ENCODE measurements at places on chromosomes 7 and 10.

GRCh38 chr10:21750424-21750823 is 216.4 kb downstream of the MLLT10 start:
- no peak for DNase-seq

DNA sequence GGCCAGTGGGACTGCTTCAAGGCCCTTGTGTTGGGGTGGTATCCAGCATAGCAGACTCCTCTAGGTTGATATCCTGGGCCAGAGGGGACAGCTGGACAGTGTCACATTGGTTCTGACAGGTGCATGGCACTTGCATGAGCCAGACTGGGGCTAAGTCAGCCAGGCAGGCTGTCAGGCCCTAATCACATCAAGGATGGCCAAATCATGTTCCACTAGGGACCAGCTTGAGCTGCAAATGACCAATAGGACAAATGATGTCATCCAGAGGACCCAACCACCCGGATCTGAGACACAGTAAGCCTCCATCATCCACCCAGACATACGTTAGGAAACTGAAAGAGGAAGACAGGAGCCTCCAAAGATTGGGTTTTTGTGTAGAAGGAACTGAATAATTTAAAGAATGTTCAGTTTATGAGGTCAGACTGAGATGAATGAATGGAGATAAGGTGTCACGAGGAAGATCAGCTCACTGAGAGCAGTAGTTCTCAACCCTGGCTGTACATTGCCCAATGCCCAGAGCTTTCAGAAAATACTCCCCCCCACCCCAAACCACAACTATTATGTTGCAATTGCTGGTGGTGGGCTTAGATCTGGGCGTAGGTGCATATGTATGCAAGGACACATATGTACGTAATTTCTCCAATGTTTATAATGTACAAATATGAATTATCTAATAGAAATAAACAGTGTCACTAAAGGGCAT is 75.2 kb upstream of the INHBA start:
- DNase-seq: no peak

- DNase-seq: no peak
These were observed 64.6 kb downstream of the EBF3 start for GRCh38 chr10:129899276-129900130.

DNA sequence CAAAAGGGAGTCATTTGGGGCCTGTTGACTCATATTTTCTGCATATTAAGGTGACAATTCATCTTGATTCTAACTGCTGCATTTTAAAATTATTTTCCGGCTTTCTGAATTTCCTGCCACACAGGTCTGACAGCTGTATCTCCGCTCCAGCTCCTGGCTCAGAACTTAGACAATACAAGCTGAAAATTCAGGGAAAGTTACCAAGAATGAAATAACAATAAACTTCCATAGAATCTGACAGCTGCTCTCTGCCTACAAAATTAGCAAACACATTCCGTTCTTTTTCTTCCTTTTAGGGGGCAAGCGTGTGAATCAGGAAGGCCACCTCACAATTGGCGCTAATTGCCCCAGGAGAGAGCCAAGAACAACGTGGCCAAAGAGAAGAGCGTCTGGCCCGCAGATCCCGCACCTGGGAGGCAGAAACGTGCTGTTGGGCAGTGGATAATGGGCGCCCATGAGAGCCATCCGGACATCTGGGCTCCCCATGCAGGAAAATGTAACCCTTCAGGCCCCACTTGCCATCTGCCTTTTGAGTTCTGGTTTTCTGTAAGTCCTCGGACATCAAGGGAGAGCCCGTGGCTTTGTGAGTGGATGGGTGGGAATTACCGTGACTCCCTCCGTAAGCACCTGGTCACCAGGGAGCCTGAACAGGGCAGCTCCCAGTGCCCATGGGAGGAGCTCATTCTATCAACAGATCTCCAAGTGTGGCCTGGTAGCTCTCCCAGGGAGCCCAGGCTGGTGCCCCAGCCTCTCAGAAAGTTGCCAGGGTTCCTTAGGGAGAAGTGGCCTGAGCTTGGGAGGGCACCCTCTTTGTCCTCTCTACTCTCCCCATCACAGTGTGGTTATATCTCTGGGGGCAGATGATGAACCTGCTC is 5.0 kb downstream of the CLRN3 start:
- DNase-seq: no peak

- no peak for DNase-seq
These were observed 184.5 kb upstream of the BMPER start for GRCh38 chr7:33720870-33721269.

DNA sequence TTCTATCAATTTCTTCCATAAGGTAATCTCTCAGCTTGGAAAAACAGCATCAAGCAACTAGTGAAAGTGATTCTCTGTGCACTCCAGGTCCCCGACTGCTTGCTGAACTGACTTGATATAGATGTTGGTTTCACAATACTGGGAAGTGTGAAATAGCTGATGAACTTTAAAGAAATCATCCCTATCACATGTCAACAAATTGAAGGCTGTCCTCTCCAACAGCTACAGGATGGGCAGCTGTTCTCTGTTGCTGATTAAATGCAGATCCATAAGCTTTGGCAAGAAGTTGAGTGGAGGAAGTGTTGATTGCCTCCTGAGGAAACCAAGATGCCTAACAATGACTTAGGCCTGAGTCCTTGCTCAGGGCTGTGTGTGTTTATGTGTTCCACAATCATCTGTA is 130.4 kb upstream of the GDF10 start:
- no peak for DNase-seq
